Anterior cingulate cortex (tissue), 58 donors: ENCODE measurements at places on chromosomes 4 and X.
A peak's percentile ranks its signal among the peaks of the same experiment; 100 is the strongest.

DNA sequence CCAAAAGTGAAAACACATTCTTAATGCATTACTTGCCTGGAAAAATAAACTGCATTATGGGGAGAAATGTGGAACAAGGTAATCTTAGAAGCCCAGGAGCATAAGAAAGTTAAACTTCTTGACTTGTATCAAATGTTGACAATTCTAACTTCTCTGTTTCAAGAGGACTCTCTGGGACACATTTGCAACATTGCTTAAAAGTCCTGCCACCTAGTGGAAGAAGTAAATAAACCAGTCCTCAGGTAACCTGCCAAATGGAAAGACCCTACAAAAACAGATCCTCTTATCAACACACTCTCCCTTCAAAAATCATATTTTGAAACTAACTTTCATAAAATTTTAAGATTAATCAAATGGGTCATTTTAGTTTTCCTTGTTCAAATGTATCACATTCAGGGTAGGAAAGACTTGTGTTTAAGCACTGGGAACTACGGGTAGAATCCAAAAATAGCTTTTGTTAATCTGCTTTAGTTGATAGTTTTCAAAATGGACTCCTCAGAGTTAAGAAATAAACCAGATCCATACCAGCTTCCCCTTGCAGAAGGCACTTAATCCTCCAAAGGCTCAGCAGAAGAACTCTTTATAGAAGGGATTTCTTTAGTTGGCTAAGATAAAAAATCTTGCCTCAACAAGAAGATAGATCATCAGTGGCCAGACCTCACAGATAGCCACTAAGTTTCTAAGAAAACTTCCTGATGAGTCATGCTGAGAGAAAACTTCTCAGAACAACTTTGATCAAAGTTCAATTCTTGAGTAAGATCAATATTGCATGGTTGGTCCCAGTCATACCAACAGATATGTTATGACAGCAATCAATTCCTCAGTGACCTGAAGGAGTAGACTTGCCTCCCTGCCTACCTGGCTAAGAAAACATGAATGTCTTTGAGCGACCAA, 141.7 kb downstream of the HHIP start:
- DNase-seq, result no peak

DNA sequence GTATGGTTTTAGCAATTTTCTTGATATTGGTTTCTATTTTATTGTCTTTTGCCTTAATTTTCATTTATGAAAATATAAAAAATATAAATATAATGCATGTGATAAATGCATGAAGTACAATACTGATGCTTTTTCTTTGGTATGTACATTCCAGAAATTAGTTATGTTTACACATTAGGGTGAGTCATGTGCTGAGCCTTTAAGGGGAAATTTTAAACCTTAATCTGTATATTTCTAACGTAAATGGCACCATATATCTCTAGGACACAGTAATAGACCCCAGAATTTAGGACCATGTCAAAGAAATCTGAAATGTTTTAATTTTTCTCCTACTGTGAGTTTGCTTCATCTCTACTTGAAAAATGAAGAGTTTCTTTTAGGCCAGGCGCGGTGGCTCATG, 117.8 kb upstream of the SPRY1 start:
- DNase-seq, result no peak

DNA sequence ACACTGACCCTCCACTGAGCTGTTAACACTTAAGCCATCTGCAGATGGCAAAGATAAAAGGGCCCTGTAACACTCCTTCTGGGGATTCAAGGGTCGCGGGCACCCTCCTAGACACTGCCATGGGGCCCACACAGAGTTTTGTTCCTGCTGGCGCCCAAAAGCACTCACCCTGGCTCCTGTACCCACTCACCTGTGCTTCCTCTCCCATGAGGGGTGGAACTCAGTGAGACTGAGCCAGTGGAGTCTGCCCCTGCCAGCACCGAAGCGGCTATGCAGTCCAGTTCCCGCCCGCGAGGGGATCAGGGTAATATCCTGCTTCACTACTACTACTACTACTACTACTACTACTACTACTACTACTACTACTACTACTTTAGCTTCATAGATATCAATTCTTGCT, 312.1 kb upstream of the FTHL17 start:
- no peak for DNase-seq

- no peak for DNase-seq
These were observed 201.9 kb upstream of the BCOR start for GRCh38 chrX:40299641-40300046.

DNA sequence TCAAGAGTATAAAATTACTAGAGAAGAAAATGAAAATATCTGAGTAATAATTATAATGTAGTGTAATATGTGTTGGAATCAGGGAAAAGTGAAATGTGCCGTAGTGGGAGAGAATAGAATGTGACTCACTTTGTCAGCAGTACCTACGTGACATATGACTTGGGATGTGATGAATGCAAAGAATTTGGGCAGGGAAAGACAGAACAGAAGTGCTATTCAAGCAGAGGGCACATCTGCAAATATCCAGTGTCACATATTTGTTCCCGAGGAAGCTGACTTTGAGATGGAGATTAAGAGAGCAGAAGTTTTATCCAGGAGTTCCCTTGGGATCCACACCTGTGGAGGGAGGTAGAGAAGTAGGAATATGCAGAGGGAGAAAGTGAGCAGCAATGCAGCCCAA, 69.3 kb upstream of the HS3ST1 start:
- DNase-seq, result no peak

DNA sequence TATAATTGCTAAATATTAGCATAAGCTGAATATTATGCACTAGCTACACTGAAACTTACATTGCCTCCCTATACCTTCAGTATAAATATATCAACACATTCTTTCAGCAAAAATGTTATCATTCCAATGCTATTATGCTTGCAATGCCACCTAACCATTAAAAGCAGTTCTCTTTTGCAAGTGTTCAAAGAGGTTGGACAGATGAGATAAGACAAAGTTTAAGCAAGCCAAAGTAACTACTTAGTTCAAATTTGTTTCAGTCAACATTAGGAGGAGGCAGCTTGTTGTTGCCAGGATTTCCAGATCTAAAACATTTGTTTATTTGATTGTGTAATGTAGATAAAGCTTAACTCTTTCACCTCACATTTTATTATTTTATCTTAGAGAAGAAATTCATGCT, 323.9 kb upstream of the FAM241A start:
- no peak for DNase-seq

DNA sequence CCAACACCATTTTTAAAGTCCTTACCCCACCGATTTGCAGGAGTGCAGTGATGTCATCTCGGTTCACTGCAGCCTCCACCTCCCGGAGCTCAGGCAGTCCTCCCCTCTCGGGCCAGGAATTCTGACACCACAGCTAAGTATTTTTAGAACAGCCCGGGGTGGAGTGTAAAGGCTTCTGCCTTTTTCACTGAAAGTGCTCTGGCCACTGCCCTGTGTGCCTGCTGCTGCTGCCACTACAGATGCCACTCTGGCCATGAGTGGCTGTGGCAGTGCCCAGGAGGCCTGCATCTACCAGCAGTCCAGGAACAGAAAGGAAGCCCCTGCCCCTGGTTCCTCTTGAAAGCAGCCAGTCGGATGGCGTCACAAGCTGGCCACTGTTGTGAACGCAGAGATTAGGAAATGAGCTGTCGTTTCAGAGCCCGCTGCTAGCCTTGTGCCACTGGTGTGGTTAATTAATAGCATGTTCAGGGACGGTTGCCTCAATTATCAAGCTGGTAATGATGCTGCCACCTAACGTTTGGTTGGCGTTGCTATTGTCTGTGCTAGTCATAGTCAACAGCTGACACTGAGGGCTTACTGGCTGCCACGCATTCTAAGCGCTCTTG, 23.6 kb upstream of the TBC1D14 start:
- DNase-seq, result peak; percentile 35

GRCh38 chr4:152079543-152080293, 318.9 kb upstream of the GATB start:
- no peak for DNase-seq

- no peak for DNase-seq
These were observed 221.8 kb downstream of the DACH2 start for GRCh38 chrX:86369847-86370630.

DNA sequence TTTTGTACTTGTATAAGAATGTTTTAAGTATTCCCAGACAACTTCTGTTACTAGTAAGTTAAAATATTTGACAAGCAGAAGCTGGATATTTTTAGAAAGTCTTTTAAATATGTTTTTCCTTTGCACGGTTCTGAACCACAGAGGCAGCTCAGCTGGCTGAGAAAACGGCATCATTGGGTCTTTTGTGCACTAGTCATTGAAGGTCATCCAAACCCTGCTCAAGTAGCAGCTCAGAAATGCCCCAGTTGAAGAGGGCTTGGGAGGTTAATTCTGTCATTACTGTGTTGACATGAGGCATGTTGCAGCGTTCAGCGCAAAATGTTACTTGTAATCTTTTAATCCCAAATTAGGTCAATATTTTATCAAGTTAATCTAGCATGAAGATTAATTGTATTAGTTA, 383.7 kb upstream of the FAM241A start:
- DNase-seq, result no peak

GRCh38 chrX:139898334-139898733, 34.5 kb downstream of the ATP11C start:
- no peak for DNase-seq

- no peak for DNase-seq
These were observed 170.1 kb downstream of the FRMPD4 start for GRCh38 chrX:12308420-12308819.

DNA sequence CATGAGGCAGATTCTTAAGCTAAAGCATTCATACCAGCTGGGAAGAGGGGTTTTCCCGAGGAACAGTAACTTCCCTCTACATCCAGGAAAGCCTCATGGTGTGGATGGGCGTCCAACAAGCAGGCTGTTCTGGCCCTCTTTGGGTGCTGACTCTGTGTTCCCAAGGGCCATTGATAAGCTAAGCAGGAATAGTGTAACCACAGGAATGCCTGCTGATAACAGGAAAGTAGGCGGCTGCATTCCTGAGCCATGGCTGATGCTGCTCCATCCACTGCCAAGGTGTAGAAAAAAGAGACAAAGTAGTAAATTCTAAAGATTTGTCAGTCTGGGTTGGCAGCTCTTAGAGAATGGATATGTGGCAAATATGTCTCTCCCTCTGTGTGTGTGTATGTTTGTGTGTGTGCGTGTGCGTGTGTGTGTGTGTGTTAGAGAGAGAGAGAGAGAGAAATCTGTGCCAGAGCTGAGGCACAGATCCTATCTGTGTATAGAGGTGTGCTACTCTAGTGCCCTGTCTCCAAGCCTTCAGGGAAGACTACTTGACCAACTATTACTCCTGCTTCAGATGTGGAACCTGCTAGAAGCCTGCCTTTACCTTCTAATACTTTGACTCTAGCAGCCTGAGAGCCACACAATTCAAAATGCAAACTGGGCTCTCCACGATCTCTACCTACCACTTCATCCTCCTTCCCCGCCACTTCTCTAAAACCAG, 353.1 kb upstream of the NR3C2 start:
- DNase-seq, result no peak

DNA sequence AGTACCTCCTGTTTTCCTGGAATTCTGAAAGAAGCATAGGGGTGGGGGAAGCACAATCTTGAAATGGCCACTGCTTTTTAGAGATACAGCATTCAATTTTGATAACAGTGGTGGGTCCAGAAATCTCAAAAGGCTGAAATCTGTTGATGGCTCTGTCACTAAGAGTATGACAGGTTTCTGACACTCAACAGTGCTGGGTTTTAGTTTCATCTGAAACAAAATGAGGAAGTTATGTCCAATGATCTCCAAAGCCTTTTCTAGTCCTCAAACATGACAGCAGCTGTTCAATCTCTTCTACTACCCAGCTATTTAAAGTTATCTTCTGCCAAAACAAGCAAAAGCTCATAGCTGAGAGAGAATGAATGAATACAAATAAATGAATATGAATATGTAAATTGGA, 110.5 kb downstream of the IL1RAPL1 start:
- no peak for DNase-seq

DNA sequence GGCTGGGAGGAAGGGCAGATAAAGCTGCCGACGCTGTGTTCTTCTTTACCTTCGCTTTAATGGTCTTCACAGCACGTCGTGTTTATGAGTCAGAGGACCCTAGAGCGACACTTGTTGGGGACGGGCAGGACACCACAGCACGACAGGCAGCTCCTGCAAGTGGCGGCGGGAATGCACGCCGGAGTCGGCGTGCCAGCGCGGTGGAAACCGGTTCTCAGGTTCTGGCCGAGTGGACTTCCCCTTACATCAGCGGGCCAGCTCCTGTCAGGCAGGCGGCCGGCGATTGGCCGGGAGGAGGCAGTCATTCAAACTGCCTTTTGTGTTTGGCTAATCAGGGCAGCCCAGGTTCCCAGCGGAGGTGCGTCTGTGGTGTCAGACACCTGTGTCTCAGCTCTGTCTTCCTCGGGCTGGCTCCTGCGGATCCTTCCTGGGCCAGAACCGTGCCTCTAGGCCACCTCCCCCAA, 150.9 kb downstream of the SHROOM3 start:
- DNase-seq, result peak; percentile 12

GRCh38 chr4:62156205-62156604, 956.1 kb downstream of the ADGRL3 start:
- no peak for DNase-seq

DNA sequence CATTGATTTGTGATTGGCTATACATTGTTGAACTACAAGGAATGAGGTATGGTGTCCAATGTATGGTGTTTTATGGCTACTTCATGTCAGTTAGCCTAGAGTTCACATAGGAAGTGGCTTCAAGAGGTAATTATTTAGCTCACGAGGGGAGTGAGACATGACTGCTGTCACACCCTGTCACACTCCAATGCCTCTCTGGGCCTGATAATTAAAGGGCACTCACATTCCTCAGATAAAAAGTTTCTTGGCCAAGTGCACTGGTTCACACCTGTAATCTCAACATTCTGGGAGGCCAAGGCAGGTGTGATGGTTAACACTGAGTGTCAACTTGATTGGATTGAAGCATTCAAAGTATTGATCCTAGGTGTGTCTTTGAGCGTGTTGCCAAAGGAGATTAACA, 65.0 kb upstream of the DDX60 start:
- DNase-seq, result no peak

- peak; percentile 46 for DNase-seq
These were observed 69.1 kb downstream of the PSAPL1 start for GRCh38 chr4:7365462-7366179.

DNA sequence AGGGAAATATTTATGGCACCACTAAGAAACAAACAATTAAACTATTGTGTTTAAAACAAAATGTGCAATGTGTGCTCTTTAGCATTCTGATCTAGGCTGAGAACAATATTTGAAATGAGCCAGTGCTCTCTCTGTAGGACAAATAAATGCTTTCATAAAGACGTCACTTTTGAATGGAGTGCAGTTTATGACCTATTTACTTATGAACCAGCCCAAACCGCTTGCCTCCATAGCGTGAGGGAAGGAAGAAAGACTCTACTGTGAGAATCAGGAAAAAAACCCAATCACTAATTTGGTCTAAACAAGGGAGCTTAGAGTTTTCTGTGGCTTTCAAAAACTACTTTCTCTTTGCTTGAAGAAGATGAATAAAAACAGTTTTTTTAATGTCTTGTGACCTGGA, 39.4 kb downstream of the SAT1 start:
- no peak for DNase-seq

GRCh38 chr4:3044870-3045819, 29.2 kb downstream of the HTT-AS start:
- DNase-seq, result no peak

DNA sequence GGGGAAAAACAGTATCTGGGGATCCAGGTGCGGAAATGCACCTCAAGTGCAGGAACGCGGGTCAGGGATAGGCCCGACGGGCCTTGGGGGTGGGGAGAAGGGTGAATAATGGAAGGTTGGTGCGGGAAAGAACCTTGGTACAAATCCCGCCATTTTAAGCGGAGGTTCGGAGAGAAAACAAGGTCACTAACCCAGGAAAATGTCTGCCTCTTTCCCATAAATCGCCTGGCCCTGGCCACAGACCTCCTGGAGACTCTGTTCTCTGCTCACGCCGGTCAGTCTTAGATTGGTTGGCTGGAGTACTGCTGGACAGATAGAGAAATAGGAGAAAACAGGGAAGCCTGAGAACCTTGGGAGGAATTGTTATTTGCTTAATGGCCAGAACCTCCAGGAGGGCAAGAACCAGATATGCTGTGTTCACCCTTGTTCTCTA, 897 bp upstream of the FBXL5 start:
- DNase-seq, result no peak
